ENCODE measurements at places on chromosomes 7 and 10. TPM values are rescaled to one million over a fixed set of nuclear protein-coding genes. Genes with fewer than 3 reads are reported as not detected.

GRCh38 chr7:97342512-97342911, 225.0 kb downstream of the SDHAF3 start:
- no peak overlapping the region for H3K27ac ChIP-seq
- no peaks in the 10 kb centered on the region for H3K27me3 ChIP-seq
- no peaks in the 10 kb centered on the region for H3K4me1 ChIP-seq
- no peak for DNase-seq
- H3K36me3 ChIP-seq = no peaks in the 10 kb centered on the region

- H3K4me1 ChIP-seq = no peaks in the 10 kb centered on the region
- H3K27me3 ChIP-seq = no peaks in the 10 kb centered on the region
- no peak overlapping the region for H3K27ac ChIP-seq
- DNase-seq = no peak
- H3K4me3 ChIP-seq = no peak overlapping the region
- H3K36me3 ChIP-seq = no peaks in the 10 kb centered on the region
Observed at GRCh38 chr7:81064426-81064825, 145.6 kb upstream of the SEMA3C start.

Gene SPDYE8
- not detected for total RNA-seq

Gene ABCC2
- 2.9 TPM for total RNA-seq

- no peak overlapping the region for H3K27ac ChIP-seq
- H3K4me1 ChIP-seq = no peaks in the 10 kb centered on the region
- H3K27me3 ChIP-seq = no peaks in the 10 kb centered on the region
- no peak for DNase-seq
- H3K4me3 ChIP-seq = no peak overlapping the region
- no peaks in the 10 kb centered on the region for H3K36me3 ChIP-seq
Observed at GRCh38 chr7:11290863-11291262, 317.2 kb downstream of the PHF14 start.

GRCh38 chr7:7977774-7978173, 9.2 kb downstream of the GLCCI1 start:
- DNase-seq = no peak
- H3K27me3 ChIP-seq = no peaks in the 10 kb centered on the region
- H3K36me3 ChIP-seq = peaks cover 7% of the 10 kb centered on the region
- H3K4me3 ChIP-seq = no peak overlapping the region

DNA sequence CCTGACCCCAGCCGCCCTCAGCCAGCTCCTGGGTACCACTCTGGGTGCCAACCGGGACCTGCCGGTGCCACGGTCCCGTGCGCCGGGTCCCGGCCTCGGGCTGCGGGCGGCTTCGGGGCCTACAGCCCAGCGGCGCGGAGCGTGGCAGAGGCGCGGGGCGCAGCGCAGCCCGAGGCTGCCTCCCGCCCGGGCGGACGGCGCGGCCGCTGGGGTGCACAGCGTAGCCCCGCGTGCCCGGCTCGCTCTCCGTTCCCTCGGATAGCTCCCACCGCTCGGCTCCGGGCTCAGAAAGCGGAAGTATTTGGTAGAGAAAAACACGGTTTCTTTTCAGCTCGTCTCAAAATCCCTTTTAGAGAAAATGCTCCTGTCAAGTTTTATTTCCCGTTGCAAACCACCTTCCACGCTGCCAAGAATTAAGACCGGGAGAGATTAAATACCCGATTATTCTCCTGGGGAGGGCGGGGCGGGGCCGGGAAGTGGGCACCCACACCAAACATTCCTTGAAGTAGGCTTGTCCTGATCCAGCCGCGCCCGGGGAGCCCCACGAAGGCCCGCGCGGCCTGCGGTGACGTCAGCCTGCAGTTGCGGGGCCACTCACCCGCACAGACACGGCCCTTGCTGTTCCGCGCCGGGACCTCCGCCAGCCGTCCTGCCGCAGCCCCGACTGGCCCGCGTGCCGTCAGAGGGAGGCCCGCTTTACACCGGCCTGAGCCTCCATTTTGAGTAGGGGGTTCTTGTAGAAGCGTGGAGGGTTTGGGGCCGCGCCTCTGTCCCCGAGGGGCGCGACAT, 7.2 kb downstream of the HOXA13 start:
- peak; percentile 33 for DNase-seq
- peak overlapping the region; percentile 72 for H3K4me3 ChIP-seq

Gene HMX2
- total RNA-seq = 0.13 TPM

DNA sequence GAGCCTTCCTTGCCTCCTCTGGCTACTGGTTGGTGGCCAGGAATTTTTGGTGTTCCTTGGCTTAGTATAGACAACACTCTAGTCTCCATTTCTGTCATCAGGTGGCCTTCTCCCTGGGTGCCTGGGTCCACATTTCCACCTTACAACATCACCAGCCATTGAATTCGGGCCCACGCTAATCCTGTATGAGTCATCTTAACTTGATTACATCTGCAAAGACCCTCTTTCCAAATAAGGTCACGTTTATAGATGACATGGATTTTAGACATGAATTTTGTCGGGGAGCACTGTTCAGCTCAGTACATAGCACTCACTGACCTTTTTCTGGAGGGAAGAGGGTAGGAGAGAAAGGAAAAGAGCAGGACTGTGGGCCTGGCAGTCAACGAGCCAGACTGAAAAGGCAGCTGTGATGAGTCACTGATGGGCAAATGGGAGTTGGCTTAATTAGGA, 39.4 kb downstream of the MMRN2 start:
- H3K36me3 ChIP-seq = peaks cover 32% of the 10 kb centered on the region
- H3K4me1 ChIP-seq = no peaks in the 10 kb centered on the region
- H3K4me3 ChIP-seq = no peak overlapping the region

DNA sequence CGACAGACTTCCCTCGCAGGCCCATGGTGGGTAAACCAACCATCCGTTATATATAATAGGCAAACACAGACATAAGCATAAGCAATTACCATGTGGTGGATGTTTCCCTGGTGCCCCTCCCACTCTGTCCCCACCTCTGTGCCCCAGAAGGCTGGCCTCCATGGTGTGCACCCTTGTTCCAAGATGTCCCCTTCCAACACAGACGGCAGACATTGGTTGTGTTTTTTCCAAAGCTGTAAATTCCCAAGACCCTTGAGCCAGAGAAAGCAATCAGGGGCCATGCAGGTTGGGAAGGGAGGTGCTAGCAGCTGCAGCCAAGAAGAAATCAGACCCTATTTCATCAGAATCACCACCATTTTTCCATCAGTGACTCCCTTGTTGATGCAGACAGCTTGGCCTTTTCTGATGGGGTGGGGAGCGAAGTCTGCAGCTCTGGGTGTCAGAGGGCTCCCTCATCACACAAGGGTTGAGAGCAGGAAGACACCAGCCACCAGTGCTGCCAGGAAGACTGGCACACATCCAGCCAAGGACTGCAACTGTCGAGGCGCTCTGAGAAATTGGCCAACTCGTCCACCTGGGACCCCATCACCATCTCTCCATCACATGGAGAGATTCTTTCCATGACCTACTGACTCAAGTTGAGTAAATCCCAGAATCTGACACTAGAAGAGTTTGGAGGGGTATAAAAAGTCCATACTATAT, 86.8 kb upstream of the CHST15 start:
- no peaks in the 10 kb centered on the region for H3K27me3 ChIP-seq
- H3K27ac ChIP-seq = no peak overlapping the region
- H3K4me3 ChIP-seq = no peak overlapping the region
- no peak for DNase-seq

Gene MBL2
- not detected for total RNA-seq

DNA sequence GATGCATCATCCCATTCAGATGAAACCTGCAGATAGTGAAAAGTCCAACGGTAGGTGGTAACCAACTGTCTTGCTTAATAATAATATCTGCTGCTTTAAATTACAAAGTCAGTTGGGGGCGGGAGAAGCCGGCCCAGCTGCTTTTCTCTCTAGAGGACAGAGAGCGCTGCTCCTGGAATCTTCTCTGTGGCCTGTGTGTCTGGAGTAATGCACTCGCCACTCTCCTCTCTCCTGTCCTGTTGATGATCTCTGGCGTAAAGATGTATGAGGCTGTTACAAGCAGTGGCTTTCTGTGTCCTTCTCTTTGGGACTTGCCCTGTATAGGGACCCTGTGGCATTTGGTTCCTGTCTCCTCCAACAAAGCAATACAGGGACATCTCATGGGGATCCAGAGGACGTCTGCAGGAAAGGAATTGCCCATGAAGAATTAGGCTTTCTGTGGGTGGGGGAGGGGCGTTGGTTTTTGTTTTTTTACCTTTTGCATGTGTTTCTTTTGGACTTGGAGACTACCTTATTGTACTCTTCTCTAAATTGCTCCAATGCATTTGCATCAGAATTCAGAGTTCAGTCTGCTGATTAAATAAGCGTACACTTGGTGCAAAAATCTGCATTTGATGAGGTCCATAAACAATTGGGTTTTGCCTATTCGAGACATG, 231.6 kb downstream of the CELF2 start:
- no peaks in the 10 kb centered on the region for H3K27me3 ChIP-seq
- H3K27ac ChIP-seq = peak overlapping the region; percentile 60
- H3K36me3 ChIP-seq = peaks cover 60% of the 10 kb centered on the region
- peaks cover 36% of the 10 kb centered on the region for H3K4me1 ChIP-seq
- H3K4me3 ChIP-seq = no peak overlapping the region

Gene PRKAR2B
- 0.71 TPM for total RNA-seq

- no peaks in the 10 kb centered on the region for H3K4me1 ChIP-seq
Observed at GRCh38 chr7:4131063-4131462, 551.0 kb upstream of the FOXK1 start.

DNA sequence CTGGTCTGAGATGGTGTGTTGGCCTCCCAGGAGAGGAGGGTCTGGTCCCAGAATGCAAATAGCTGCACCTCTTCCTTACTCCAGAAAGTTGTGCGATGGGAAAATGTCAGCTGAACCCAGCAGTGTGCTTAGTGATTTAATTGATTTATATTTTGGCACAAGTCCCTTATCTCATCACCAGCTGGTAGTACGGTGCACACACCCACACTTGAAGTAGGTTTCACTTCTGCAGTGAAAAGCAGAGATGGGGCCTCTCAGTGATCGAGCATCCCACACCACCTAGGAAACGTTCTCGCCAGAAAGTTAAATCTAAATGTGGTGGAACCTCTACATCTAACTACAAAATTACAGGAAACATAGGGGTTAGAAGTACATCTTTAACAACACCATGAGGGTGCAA, 80.4 kb downstream of the UBE3C start:
- no peak for DNase-seq
- no peaks in the 10 kb centered on the region for H3K27me3 ChIP-seq
- H3K4me3 ChIP-seq = no peak overlapping the region
- H3K27ac ChIP-seq = peak overlapping the region; percentile 18
- H3K36me3 ChIP-seq = peaks cover 69% of the 10 kb centered on the region

Gene LLCFC1
- total RNA-seq = not detected

DNA sequence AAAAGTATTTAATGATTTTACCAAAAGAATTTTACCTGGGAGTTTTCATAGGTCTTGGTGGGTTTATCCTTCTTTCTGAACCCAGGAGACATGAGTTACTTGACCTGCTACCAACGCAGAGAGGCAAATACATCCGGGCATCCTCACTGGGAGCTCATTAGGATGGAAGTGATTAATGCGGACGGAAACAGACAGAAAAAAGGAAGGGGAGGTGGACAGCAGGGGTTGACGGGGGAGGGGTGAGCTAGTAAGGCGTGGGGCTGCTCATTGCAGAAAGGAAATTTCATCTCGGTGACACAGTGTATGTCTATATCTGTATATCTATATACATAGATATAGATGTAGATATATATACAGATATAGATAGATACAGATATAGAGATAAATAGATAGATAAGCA, 408.2 kb upstream of the ADARB2 start:
- no peak for DNase-seq
- no peak overlapping the region for H3K27ac ChIP-seq
- H3K4me1 ChIP-seq = no peaks in the 10 kb centered on the region
- peaks cover 10% of the 10 kb centered on the region for H3K27me3 ChIP-seq
- H3K36me3 ChIP-seq = no peaks in the 10 kb centered on the region

Gene TCERG1L
- total RNA-seq = not detected

Gene OR2A12
- total RNA-seq = not detected

DNA sequence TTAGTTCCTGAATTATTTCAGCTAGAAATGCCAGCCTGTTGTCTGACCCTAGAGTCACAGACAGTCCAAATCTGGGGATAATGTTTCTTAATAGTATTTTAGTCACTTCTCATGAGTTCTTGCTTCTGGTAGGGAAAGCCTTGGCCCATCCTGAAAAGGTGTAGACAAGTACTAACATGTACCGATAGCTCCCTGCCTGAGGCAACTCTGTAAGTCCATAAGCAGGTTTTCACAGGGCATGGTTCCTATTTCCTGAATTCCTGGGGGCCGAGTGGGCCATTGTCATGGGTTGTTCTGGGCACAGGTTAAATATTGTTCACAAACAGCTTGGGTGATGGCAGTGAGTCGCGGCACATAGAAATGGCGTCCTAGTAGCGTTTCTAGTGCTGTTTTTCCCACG, 3.1 kb upstream of the ZNF117 start:
- H3K27me3 ChIP-seq = no peaks in the 10 kb centered on the region
- no peak for DNase-seq
- H3K4me3 ChIP-seq = no peak overlapping the region
- no peak overlapping the region for H3K27ac ChIP-seq
- peaks cover 65% of the 10 kb centered on the region for H3K36me3 ChIP-seq
